ELR (cell line): ENCODE measurements at places on chromosomes 11 and 22.
A peak's percentile ranks its signal among the peaks of the same experiment; 100 is the strongest.

GRCh38 chr22:34879001-34879400 is 187.0 kb upstream of the ISX start:
- no peak for DNase-seq

DNA sequence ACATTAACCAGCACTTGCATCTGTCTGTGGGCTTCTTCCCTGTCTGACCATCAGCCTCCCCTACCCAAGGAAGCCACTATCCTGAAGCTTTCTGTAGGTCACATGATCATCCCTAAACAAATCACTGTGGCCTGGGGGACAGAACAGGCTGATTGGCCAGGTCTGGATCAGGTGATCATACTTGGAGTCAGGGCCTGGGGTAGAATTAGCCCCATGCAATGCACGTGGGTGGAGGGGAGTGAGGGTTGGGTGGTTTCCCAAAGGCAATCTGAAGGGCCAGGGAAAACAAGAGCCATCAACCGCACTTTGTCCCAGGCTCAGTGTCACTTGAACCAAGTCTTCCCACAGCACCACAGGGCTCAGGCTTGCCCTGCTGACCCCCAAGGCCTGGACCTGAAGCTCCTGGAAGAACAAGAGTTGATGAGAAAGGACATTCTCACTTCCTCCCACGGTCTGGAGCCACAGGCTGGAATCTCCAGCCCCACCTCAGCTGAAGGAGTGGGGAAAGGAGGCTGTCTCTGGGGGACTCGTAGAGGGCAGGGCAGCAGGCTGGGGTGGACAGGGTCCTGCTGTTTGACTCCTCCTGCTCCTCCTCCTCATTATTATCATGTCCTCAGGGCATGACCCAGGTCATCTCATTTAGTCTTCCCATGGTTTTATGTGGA is 31.5 kb upstream of the TSPAN18 start:
- no peak for DNase-seq

- DNase-seq: peak; percentile 58
Observed at GRCh38 chr22:19554834-19555404, 30.7 kb upstream of the CLDN5 start.

DNA sequence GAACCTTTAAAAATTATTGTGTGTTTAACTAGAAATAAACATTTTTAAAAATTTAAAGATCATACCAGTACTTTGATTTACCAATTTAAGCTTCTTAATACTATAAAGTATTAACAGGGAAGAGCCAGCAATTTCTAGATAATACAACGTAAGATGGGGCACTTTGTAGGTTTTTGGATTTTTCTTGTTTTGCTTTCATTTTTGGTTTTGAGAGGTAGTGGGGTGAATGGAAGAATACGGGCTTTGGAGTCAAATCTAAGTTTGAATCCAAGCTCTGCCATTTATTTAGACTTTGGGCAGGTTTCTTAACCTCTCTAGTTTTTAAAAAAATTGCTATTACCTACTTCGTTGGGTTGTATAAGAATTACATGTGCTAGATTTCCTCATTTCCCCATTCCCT is 44.9 kb downstream of the CSTPP1 start:
- no peak for DNase-seq

DNA sequence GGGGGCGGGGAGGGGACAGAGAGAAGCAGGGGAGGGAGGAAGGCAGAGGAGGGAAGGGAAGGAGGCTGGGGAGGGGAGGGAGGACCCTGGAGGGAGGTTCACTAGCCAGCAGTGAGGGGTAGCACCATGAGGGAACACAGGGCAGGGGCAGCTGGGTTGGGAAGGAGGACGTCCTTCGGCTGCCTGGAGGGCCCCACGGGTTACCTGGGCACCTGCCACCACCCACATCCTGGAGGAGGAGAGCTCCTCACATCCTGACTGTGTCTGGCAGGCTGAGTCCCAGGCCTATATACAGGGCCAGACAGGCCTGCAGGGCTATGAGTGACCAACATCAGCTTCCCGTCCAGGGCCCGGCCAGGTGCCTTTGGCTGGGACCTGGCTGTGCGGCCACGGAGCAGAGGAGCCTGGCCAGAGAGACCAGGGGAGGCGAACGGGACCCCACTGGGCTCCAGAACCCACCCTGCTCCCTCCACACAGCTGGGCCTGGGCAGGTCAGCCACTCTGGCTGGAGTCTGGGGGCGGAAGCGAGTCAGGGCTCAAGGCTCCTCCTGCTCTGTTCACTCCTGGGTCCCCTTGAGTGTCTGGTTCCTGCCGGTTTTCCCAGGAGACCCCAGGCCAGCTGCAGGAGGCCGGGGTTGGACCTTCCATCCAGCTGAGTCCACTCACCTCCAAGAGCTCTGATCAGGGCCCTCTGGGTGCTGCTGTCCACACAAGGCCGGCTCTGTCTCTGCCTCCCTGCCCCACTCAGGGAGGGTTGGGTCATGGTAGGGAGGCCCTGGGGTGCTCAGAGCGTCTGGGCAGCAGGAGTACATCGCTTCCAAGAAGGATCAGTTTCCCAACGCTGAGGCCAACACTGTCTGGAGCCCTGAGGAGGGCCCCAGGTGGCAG is 677.7 kb downstream of the BRD1 start:
- DNase-seq: no peak

DNA sequence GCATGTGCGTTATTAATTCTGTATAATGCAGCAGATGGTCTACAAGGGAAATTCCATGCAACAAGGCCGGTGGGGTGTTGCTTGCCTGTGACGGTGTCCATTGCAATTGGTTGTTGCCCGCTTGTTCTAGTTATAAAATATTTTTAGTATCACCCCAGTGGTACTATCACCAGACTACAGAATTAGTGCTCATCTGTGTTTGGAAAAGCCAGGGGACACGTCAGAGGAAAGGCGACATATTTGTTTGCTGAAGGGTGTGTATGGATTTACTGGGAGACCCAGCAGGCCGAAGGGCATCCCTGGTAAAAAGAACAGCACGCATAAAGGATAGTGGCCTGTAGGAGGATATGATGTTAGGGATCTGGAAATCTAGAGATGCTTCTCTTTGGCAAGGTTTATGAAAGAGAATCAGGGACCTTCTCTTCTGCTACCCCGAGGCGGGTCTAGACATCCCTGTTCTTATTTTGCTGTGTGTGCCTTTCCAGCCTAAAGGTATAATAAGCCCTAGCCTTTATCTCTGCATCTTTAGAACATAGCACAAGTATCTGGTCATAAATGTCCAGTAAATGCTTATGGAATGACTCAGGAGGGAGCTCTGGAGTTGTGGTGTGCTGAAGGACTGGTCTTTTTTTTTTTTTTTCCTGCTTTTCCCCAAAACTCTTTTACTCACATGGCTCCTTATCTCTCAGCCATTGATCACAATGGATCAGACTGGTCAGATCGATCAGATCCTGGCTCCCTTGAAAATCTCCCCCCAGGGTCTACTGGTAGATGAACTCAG is 90.9 kb downstream of the LDLRAD3 start:
- peak; percentile 96 for DNase-seq
